Left hindlimb (tissue), 1 donor: ENCODE measurements at places on chromosomes 16 and 17.

DNA sequence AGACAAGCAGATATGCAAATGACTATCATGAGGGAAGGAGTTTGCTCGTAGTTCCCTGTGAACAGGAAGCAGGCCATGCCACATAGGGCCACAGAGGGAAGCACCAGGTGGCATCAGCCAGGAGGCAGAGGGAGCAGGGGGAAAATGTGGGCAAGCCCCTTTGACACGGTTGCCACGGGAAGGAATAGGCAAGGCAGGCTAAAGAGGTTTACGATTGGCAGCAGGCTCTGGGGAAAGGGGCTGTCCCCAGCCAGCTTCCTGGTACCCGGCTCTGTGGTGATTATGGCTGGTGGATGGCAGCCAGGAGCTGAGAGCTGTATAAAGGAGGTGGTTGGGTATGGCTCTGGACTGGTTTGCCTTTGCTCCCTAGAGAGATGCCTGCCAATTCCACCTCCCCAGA is 848 bp downstream of the CES3 start:
- no peak for DNase-seq

- no peak for DNase-seq
Measured at GRCh38 chr17:58271216-58271931, 9.4 kb downstream of the MPO start.

GRCh38 chr16:50290856-50291255 is 24.5 kb downstream of the ADCY7 start:
- DNase-seq: no peak

DNA sequence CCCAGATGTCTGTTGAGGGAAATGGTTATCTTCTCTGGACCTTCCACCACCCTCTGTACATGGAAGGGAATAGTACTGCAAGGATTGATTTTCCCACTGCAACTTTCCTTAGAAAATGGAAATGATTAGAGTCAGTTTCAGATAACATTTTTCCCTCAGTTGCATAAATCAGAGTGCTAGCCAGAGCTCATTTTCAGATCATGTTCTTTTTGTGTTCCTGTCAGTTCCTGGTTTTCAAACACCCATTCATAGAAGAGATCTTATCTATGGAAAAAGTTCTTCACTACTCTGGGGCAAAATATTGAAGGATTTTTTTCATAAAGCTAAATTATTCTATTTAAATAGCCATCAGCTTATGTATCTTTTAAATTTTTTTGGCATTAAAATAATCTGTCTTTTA is 11.7 kb upstream of the COX10 start:
- DNase-seq: no peak

GRCh38 chr16:23026784-23027362 is 122.4 kb downstream of the USP31 start:
- DNase-seq: peak; percentile 32

DNA sequence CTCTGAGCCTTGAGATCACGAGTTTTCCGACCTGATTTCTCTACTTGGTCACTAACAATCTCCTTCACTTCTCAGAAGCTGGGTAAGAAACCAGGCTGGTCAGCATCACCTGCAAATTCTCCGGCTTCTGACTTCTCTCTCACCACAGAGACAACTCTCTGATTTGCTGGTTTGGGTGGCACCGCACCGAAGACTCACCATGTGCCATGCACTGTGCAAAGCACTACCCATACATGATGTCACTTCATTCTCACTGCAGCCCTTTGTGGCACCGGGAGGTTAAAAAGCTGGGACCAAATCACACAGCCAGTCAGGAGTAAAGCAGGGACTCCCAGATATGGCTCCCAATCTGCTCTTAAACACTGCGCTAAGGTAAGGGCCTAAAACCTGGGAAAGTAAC is 647 bp downstream of the VAC14 start:
- no peak for DNase-seq

DNA sequence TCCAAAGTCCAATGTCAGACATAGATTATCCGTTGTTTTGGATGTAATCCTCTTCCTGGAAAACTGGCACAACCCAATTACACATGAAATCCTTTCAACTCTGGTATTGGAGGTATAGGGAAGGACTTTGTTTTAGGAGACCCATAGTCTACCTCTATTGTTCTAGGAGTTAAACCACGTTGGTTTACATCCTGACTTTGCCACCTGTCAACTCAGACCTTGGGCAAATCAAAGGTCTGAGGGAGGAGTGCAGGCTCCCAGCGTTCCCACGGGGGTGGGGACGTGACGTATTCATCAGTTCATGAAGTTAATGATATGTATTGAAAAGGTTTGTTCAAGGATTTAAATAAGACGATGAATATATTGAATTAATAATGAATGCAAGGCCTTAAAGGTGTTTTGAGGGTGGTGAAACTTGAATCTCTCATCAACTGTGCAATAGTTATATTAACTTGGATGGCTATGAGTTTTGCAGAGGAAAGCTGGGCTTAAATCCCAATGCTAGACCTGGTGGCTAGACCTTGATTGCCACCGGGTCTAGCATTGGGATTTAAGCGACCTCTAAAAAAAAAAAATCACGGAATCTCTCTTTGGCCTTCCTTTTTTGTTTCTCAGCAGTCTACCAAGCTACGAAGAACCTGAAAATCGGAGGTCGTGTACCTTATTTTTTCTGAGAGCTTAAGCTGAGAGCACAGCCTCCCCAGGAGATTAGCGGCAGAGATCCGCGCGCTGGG is 744 bp upstream of the NF1 start:
- DNase-seq: no peak

DNA sequence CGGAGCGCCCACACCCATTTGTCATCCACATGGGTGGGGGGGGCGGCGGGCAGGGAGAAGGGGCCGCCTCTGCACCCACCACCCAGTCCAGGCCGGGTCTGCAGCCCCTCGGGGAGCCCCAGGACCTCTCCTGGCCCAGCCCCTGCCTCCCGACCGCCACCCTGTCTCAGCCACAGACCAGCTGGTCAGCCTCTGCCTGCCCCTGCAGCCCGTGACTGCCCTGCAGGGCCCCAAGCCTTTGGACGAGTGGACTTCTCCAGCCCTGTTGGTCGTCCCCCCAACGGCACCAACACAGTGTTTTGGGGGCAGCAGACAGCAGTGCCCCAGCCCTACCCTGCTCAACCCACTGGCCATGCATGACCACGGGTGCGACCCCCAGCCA is 1.2 kb downstream of the PRR35 start:
- DNase-seq: no peak

GRCh38 chr17:9239793-9240658 is 218.7 kb downstream of the NTN1 start:
- DNase-seq: peak; percentile 86

GRCh38 chr16:19848756-19849155 is 35.9 kb downstream of the GPRC5B start:
- DNase-seq: no peak

DNA sequence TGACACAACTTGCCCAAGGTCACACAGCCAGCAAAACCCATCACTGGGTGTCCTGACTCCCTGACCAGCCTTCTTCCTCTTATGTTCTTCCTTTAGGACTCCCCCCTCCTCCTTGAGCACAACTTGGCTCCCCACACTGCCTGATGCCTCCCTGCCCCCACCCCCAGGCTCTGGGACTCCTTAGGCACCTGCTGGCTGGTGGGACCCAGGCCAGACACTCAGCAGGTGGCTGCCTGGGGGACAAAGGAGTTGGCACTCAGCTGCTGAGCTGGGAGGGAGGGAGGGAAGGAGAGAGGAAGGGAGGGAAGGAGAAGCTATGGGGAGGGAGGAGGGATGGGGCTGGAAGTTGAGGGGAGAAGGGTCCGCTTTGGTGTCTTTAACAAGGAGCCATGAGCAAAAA is 8.0 kb downstream of the SEZ6 start:
- DNase-seq: no peak

- no peak for DNase-seq
Measured at GRCh38 chr17:74053712-74054078, 149.8 kb upstream of the RPL38 start.

DNA sequence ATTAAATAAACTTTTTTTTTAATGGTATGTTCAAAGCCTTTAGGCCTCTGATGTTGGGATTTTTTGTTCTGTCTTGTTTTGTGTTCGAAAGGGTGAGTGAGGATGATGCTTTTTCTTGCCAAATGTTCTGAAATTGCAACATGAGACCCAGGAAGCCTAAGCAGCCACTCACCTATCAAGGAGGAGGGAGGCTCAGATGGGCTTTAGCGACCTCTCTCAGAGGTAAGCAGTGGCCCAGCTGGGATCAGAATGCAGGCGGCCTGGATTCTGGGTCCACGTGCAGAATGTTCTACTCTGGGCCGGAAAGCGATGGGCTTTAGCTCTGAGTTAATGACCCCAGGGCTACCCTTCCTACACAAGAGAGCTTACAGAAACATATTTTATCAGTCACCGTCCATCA is 386.6 kb downstream of the SOX9 start:
- no peak for DNase-seq

- no peak for DNase-seq
Measured at GRCh38 chr16:65106757-65107156, 15.1 kb downstream of the CDH11 start.

DNA sequence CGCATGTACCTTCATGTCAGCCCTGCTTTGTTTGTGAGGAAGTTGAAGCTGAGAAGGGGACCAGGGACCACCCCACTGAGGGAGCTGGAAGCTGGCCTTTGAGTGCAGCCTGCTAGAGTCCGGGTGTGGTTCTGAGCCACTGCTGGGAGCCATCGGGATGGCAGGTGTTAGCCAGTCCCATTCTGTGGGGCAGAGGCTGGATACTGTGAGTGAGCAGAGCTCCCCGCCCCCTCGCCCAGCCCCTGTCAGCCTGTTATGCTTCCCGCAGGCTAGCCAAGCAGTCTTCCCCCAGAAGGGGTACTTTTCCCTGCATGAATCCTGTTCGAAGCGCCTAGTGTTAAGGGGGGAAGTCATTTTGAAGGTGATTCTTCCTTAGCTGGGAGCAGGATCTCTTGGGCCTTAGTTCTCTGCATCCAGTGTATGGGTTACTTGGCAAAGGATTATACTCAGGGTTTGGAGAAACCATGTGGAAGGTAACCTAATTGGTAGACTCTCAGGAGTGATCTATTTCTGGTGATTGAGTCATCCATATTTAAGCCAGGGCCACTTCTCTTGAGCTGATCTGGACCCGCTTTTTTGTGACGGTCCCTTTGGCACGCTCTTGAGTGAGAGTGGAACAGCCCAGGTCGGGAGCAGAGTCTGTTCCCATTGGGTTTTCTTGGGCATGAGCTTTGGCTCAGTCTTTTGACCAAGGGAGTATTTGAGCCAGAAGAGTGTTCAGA is 23.8 kb downstream of the AKAP1 start:
- DNase-seq: no peak

- DNase-seq: no peak
Measured at GRCh38 chr17:72806011-72806410, 286.5 kb downstream of the SLC39A11 start.

DNA sequence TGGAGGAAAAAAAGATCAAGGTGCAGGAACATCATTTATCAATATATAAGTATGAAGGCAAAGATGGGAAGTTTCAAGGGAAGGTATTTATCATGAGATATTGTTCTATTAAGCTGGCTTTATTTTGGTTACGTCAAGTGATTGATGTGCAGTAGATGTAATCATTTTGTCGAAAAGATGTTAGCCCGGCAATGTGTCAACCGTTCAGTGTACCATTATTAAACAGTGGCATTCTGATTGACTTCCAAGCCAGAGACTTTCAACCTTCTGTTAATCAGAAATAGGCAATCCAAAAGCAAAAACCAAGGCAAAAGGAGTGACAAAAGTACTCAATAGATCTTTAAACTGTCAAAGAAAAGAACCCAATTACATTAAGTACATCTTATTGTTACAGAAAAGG is 1340.3 kb upstream of the GOT2 start:
- no peak for DNase-seq

DNA sequence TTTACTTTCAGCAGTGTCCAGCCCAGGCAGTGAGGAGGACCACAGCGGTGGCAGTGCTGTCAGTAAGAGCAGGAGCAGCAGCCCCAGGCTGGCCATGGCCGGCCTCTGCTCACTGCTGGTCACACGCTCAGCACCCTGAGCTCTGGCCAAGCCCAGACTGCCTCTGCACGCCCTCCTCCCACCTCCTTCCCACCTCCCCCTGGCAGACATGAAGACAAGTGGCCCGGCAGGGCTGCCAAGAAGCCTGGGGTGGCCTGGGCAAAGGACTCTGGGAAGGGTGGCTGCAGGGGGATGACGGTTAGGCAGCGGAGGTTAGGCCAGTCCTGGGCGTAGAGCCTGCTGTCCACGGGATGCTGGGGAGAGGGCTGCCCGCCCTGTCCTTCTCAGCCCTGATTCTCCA is at the start of gene C16orf89:
Gene C16orf89, minus strand, starts transcription at position 144 of the 400 bp plus-strand sequence. Its CDS starts 48 bp downstream, at position 96.
- DNase-seq: peak; percentile 19

DNA sequence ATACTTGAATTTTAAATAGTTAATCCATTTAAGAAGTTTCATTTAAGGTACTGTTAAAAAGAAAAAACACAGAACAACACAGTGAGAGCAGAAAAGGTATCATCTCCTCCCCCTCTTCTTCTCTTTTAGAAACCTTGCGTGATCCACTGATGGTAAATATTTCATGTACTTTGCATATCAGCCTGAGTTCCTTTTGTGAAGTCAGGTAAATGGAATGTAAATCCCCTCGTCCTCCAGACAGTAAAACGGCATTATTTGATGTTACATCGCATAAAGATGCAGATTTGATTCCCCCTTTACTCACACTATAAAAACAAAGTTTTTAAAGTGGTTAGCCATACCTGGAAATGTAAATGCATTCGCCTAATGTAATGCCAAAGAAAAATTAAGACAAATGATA is 234.4 kb downstream of the WWOX start:
- no peak for DNase-seq

GRCh38 chr17:50911890-50912289 is 45.7 kb upstream of the TOB1 start:
- DNase-seq: no peak

DNA sequence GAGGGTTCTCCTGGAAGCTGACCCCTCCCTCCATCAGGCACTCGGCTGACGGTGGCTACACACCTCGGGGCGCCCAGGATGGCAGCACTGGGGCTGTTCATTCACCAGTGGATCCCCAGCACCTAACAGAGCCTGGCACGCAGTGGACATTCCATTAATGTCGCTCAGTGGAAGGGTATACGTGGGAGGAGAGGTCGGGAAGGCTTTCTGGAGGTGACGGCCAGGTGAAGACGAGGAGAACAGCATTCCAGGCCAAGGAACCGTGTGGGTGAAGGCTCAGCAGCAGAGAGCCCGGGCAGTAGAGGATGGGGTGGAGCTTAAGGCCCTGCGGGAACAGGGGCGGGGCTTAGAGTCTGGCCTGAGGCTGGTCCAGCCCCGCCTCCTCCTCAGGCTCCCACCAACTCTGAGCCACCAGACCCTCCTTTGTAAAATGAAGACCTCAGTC is 2.5 kb upstream of the HS3ST6 start:
- no peak for DNase-seq
